BE2C (cell line): ENCODE measurements at places on chromosomes 16 and 17.
A peak's percentile ranks its signal among the peaks of the same experiment; 100 is the strongest.

DNA sequence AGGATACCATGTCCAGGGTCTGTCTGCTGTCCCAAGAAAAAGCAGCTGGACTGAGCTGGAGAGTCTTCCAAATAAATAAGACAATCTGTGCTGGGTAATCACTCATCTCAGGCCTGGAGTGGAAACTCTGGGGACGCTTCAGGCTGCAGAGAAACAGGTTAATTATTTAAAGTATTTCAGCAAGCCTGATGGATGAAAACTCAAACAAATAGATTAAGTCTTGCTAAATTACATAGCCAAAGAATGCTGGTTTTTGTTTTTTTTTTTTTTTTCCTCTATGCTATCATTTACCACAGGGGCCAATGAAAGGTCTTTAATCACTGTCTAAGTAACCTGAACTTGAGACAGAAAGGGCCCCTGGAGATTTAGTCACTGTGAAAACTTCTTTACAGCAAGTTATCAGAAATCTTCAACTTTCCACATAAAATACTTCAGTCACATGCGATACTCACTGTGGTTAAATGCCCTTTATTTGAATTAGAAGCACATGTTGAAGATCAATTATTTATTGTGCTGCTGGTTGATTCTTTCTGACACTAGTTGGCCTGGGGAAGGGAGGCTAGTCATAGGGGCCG lies 31.0 kb upstream of the KCNJ2 start:
- no peak for DNase-seq

GRCh38 chr16:50688867-50689266 lies 4.5 kb upstream of the NOD2 start:
- DNase-seq: no peak

DNA sequence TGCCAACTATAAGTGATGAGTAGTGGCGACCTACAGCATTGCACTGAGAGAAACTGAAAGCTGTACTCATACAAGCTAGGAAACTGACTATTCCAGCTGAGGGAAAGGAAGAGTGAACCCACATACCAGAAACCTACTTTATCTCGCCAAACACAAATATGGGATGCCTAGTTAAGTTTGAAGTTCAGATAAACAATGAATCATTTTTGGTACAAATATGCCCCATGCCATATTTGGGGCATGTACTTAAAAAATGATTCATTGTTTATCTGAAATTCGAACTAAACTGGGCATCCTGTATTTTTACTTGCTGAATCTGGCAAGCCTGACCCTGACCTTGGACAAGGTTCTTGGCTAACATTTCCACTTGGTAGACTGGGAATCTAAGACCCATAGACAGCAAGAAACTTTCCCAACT lies 527.8 kb upstream of the PSMD7 start:
- DNase-seq: no peak

DNA sequence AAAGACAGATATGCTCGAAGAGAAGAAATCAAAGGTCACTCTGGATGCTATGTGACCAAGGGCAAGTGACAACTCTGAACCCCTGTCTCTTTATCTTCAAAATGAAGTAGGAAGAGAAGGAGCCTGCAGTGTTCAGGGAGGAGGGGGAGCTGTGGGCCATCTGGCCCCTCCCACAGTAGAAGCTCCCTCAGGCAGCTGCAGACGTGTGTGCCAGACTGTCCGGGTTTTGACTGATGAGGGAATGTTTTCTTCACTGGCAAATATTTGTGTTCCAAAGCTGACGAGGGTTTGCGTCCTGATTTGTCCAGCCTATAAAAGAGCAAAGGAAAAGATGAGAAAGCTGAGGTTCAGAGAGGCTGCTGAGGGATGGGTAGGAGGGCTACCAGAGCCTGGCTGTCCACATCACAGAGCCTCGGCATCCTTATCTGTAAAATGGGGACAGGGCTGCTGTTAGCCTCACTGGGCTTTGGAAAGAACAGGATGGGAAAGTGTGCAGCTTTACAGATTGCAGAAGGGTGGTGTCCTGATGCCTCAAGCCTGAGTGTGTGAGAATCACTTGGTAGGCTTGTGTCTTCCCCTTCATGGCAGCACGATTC lies 1.8 kb upstream of the GINS2 start:
- no peak for DNase-seq

GRCh38 chr17:17668775-17669579 lies 12.3 kb upstream of the RAI1 start:
- DNase-seq: no peak

GRCh38 chr17:32720671-32721070 lies 156.3 kb downstream of the MYO1D start:
- no peak for DNase-seq

DNA sequence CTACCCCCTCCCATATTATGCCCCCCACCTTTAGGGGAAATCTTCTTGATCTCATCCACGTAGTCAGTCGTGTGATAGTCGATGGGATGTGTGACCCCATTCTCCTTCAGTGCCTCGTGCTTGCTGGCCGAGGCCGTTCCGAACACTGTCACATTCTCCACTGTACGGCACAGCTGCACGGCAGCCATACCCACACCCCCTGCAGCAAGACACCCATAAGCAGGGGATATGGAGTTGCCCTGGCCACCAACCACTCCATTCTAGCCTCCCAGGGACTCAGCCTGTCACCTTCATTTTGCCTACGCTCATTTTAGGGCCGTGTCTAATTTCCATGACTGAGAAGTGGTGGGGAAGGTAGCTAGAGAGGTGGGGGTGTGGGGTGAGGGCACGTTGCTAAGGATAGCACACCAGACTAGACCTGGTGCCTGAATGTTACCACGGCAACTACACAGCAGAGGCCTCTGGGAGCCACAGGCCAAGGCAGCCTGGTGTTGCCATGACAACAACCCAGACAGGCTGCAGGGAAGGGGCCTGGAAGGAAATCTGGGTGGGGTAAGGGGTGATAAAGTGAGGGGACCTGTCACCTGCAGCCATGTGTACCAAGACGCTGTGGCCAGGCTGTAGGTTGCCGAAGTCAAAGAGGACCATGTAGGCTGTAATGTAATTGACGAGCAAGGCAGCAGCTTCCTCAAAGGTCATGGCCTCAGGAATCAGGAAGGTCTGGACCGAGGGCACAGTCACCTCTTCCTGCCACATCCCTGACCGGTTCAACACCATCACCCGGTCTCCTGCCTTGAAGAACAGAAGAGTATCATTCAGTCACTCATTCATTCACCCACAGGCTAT lies 4.0 kb downstream of the VAT1 start:
- DNase-seq: peak; percentile 89

DNA sequence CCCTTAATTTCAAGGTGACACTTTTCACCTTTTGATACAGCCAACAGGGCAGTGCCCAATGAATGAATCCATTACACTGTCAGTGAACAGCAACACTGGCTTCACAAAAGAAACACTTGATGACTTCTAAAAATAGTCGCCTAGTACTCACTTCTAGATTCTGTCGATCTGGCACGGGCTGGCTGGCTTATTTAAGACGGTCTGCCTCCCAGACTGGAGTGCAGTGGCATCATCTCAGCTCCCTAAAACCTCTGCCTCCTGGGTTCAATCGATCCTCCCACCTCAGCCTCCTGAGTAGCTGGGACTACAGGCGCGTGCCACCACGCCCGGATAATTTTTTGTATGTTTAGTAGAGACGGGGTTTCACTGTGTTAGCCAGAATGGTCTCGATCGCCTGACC lies 1.9 kb downstream of the NDUFAB1 start:
- DNase-seq: no peak

- DNase-seq: no peak
Measured at GRCh38 chr16:75288181-75288580, 36.8 kb upstream of the BCAR1 start.

DNA sequence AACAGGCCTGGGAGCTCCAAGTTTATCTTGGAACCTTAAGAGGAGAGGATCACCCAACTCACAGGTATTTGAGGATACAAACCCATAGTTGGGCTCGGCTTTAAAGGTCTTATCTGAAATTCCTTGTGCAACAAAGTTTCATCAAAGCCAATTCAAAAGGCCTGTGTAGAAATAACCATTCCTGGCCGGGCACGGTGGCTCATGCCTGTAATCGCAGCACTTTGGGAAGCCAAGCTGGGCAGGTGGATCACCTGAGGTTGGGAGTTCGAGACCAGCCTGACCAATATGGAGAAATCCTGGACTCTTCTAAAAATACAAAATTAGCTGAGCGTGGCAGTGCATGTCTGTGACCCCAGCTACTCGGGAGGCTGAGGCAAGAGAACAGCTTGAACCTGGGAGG lies 28.7 kb downstream of the C16orf54 start:
- DNase-seq: no peak
